ENCODE measurements at places on chromosomes 12 and 14. TPM values are rescaled to one million over a fixed set of nuclear protein-coding genes. Genes with fewer than 3 reads are reported as not detected.

Gene USP44
- 0.44 TPM for total RNA-seq

Gene ISM2
- total RNA-seq = 0.07 TPM

Gene RPGRIP1
- 0.05 TPM for total RNA-seq

Gene GPR68
- 2.2 TPM for total RNA-seq

Gene TMPRSS12
- not detected for total RNA-seq

Gene NID2
- total RNA-seq = 54.0 TPM

Gene HAL
- total RNA-seq = not detected

Gene DNAAF2
- total RNA-seq = 5.9 TPM

Gene HCAR3
- not detected for total RNA-seq

Gene LGALS3
- 248 TPM for total RNA-seq

Gene OS9
- 185 TPM for total RNA-seq

Gene ADCY4
- total RNA-seq = 26.8 TPM

Gene RNASE3
- not detected for total RNA-seq

Gene RASSF9
- 1.1 TPM for total RNA-seq

Gene TMEM117
- 2.7 TPM for total RNA-seq

Gene VASH1
- total RNA-seq = 10.1 TPM

Gene MPHOSPH9
- 49.8 TPM for total RNA-seq

Gene INHBC
- not detected for total RNA-seq

Gene PZP
- 0.20 TPM for total RNA-seq

Gene TROAP
- 26.0 TPM for total RNA-seq

Gene MIPOL1
- total RNA-seq = 3.6 TPM

Gene UBR7
- total RNA-seq = 33.8 TPM

Gene TAMALIN
- 47.4 TPM for total RNA-seq

Gene CFAP54
- total RNA-seq = 4.2 TPM

Gene ABCD2
- total RNA-seq = not detected

Gene CCDC175
- not detected for total RNA-seq

Gene ADSS1
- total RNA-seq = 0.47 TPM

Gene MMP19
- total RNA-seq = 2.3 TPM

Gene FSCB
- total RNA-seq = not detected

Gene CCDC85C
- total RNA-seq = 28.2 TPM

Gene RNASE7
- not detected for total RNA-seq

Gene PTCSC3
- not detected for total RNA-seq

Gene ADAM21
- total RNA-seq = 0.07 TPM

Gene FAM186B
- not detected for total RNA-seq

Gene IGF1
- total RNA-seq = 0.69 TPM

Gene SELPLG
- total RNA-seq = 0.07 TPM

Gene BATF
- 1.3 TPM for total RNA-seq

Gene TOGARAM1
- total RNA-seq = 6.1 TPM

Gene ANKS1B
- total RNA-seq = 0.13 TPM

Gene ARHGDIB
- total RNA-seq = 678 TPM

Gene PPP1R36
- total RNA-seq = not detected

All from mammary microvascular endothelial cell (primary cell).